RKO (cell line): ENCODE measurements at places on chromosomes 1 and 21.

GRCh38 chr1:47442842-47443529, 5.1 kb downstream of the FOXD2 start:
- no peak for DNase-seq

- DNase-seq: no peak
Observed at GRCh38 chr1:19892628-19893168, 10.5 kb downstream of the OTUD3 start.

- peak; percentile 25 for DNase-seq
Observed at GRCh38 chr1:230067871-230068620, 1.0 kb downstream of the GALNT2 start.

DNA sequence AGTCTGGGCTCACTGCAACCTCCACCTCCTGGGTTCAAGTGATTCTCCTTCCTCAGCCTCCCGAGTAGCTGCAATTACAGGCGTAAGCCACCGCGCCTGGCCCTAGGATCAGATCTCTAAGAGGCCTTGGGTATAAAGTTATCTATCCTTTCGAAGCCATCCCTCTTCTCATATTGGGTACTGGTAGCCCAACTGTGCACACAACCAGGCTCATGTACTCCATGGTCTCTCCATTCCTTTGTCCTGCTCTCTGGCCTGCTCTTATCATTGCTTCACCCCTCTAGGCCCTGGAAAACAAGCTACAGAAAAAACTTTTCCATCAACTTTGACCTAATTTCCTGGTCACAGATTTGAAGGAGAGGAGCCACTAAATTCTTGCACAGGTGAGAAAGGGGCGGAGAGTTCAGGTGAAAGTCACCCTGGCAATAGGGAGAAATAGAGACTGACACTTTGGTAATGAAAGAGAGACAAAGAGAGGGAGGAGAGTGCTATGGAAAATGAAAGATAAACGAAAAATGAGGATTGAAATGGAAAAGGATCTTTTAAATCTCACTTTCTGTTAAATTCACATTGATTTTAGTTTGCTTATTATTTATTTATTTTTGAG, 6.0 kb downstream of the TXNIP start:
- no peak for DNase-seq

DNA sequence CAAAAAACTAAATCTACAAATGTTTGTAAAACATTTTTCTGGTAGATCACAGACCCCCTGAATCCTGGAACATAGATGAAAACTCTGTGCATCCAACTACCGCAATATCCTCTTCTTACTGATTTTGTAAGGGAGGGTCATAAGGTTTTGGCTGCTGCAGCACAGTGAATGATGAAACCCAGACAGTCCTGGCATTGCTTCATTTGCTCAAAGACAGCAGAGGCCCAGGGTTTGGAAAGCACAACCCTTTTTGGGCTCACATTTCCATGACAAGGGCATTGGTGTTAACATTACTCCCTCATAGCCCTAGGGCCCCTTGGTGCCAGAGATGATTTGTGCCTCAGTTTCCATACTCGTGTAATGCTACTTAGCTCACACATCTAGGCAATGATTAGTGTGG, 51.2 kb downstream of the PLXNA2 start:
- DNase-seq: no peak

DNA sequence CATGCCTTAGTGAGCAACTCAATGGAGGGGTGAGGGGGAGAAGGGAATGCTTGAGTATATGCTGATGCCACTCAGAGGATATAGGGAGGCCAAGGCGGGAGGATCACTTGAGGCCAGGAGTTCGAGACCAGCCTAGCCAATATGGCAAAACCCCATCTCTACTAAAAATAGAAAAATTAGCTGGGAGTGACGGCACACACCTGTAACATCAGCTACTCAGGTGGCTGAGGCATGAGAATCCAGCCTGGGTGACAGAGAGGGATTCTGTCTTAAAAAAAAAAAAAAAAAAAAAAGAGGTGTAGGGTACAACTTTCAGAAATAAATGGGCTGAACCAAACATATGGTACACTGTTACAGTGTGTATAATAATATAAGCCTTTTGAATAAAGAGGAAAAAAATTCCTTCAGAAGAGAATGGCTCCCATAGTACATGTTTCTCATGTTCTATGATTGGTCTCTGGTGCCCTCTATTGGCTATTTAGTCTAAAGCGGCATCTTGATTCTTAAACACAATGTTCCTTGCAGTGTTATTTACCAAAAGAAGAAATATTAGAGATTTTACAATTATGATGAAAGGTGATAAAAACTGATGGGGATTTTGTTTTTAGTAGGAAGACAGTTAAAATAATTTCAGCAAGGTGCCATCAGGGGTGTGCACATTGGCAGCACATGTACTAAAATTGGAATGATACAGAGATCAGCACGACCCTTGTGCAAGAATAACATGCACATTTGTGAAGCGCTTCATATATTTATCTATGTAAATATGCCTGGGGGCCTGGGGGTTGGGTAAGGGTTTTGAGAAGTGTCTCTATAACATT, 109.8 kb downstream of the PATJ start:
- DNase-seq: peak; percentile 71

DNA sequence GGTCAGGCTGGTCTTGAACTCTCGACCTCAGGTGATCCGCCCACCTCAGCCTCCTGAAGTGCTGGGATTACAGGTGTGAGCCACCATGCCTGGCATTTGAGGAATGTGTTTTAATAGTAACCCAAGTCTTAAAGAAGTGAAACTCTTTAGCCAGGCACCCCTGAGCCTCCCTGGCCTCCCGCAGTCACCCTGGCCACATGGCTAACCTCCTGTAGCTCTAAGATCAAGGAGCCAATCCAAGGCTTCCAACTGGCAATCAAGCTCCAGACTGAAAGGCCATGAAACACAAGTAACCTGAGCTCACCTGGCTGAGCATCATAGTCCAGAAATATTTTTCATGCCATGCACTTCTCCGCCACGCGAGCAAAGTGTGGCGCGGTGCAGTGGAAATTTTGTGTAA, 84.3 kb downstream of the LTN1 start:
- DNase-seq: no peak

- no peak for DNase-seq
Observed at GRCh38 chr1:236066054-236066453, 1.2 kb upstream of the NID1 start.

GRCh38 chr1:162822391-162823200, 32.1 kb downstream of the HSD17B7 start:
- no peak for DNase-seq

GRCh38 chr1:97608272-97608671, 312.6 kb downstream of the DPYD start:
- DNase-seq: no peak

DNA sequence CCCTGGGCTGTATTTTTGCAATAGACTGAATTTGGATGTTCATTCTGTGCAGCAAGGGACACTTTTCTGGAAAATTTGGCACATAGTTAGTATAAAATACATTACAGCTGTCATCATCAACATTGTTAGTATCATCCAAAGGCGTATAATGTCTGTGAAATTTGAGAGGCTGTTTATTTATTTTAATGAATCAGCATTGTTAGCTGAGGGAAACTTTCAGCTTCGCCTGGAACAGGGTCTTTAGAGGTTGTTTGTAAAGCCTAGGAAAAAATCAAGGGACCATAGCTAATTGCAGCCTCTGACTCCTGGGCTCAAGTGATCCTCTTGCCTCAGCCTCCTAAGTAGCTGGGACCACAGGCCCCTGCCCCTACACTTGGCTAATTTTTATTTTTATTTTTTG, 106.8 kb upstream of the USP24 start:
- DNase-seq: no peak

GRCh38 chr1:21334214-21335087, 44.2 kb upstream of the ECE1 start:
- DNase-seq: peak; percentile 51

DNA sequence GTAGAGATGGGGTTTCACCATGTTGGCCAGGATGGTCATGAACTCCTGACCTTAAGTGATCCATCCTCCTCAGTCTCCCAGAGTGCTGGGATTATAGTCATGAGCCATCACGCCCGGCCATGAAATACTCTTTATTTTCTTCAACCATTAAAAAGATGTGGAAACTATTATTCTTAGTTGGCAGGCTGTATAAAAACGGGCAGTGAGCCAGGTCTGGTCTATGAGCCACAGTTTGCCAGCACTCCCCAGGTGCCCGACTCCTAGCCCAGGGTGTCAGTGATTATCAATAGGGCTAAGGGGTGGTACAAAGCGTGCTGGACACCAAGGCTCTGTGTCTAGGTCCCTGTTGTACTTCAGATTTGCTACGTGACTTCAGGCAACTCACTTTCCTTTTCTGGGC, 3.7 kb upstream of the TMEM61 start:
- DNase-seq: no peak

- DNase-seq: no peak
Observed at GRCh38 chr1:4634793-4635406, 19.5 kb upstream of the AJAP1 start.

DNA sequence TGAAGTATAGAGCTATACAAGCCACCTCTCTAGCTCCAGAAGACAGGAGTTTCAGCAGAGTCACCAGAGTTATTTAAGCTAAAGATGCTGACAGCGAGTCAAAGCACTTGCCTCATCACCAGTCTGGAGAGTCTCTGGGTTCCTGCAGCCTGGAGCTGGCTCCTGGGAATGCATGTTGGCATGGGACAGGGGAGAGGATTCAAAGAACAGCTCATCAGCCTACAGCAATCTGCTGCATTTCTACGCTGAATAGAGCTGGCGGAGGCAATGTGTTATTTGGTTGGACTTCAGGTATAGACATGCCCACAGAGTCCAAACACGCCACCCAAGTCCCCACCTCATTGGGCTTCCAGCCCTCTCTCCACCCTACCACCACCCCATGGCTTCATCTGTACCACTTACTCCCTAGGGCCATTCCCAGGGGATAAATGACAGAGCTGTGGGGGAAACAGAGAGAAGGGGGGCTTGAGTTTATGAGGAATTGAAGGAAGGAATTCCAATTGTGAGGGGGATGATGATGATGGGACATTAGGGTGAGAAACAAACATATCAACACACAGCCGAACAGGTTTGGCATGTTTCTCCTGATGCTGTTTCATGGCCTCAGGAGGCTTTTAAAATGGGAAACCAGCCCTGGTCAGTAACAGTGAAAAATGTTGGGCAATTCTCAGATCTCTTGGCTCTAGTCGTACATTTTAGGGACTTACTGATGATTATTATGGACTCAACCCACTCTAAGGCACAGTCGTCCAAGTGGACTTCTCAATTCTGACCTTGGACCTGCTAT, 58.4 kb downstream of the PLEKHA6 start:
- no peak for DNase-seq

DNA sequence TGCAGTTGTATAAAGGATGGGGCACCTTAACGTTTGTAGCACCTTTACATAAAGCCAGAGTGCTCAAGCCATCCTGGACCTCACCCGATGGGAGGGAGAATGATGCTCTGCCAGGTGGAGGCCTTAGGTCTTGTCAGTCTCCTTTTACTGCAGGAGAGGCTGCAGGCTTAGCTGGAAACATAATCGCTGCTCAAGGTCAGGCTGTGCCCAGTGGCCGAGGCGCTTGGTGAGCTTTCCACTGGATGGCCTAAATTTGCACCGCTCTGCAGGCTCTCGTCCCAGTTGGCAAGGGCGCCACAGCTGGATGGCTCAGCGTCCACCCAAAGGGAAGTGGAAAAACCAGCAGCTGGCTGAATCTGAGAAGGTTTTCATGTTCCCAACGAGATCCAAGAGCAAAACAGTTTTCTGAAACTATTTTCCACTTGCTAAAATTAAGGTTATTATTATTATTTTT, 438.9 kb downstream of the CAMTA1 start:
- DNase-seq: no peak

- DNase-seq: no peak
Observed at GRCh38 chr1:59013928-59014279, 230.1 kb upstream of the JUN start.

DNA sequence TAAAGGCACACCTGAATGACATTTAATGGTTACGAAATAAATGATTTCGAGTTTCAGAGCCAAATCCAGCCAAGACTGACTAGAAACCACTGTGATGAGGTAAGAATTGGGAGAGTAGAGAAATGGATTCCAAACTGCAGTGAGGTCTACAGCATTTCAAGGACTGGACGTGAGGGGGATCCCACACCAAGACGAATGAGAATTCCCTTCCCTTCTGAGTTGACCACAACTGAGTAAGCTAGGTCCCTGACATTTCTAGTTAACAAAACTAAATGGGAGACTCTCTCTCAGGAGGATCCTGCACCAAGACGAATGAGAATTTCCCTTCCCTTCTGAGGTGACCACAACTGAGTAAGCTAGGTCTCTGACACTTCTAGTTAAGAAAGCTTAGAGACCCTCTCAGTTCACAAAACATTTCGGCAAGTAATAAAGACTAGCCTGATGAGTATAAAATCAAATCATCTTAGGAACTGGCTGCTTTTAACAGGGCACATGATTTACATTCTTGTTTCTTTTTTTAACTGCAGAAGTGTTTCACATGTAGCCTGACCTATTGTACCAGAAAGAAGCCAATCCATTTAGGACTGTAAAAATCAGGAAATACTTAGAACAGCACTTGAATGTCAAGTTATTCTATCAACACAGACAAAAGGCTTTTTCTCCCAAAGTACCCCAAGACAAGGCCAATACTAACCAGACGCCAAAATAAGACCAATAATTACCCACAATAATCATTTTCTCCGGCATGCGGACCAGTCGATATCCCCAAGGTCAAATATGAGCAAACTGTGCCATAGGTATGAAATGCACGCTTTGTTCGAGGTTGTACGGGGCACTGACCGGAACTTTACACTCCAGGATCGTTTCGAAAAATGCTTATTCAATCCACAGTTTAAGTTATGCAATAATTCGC, 1.4 kb upstream of the SPATA1 start:
- DNase-seq: peak; percentile 74

GRCh38 chr1:45753248-45754037, 3.0 kb upstream of the IPP start:
- no peak for DNase-seq

GRCh38 chr21:36545776-36546511, 66.0 kb upstream of the CLDN14 start:
- no peak for DNase-seq

DNA sequence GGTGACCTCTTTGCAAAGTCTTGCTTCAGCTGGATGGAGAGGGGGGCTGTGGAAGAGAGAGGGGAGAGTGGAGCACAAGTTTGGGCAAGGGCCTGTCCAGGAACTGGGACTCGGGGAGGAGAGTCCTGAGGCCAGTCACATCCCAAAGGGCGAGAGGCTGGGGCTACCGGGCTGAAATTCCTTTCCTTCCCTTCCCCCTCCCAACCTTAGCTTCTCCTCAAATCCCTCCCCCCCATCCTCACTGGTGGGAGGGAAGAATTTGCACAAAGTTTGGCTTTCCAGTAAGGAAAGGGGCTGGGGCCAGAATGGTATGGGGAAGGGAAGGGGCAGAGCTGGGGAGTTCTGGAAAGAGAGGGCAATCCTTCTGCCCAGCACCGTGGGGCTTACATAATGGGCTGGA, 854 bp downstream of the CNTN2 start:
- no peak for DNase-seq
